LoVo (cell line): ENCODE measurements at places on chromosomes 5 and 9.
A peak's percentile ranks its signal among the peaks of the same experiment; 100 is the strongest.

GRCh38 chr5:138625134-138625533, 49.9 kb upstream of the HSPA9 start:
- DNase-seq, result no peak

GRCh38 chr5:155082401-155082800, 68.8 kb downstream of the KIF4B start:
- DNase-seq, result no peak

DNA sequence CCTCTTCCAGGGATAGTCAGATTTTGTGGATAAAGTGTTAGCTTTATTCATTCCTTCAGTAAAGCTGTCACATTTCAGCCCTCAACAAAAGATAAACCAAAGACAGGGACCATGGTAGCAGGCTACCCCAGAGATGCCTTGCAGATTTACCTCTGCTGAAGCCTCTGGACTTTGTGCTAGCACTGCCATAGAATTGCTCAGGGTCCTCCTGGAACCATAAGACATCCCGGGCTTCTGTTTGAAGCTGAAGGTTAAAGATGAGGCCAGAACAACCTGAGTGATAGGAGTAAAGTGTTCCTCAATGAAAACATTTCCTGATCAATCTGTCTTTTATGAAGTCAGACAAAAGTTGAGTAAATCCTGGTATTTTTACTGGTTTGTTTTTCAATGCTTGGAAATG, 57.5 kb upstream of the ARL15 start:
- no peak for DNase-seq

DNA sequence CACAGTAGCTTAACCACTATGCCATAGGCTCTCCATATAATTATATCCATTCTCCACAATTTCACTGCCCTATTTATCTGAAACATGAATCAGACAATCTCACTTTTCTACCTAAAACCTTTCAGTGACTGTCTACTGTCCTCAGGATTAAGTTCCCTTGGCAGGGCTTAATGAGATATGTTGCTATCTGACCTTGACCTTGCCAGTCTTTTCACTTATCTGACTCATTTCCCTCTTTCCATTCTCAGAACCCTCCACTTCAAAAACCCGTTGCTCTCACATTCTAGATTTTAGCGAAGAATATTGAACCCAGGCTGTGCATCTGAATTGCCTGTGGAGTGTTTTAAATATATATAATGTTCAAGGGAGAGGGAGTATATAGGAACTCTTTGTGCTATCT, 452.1 kb upstream of the MPDZ start:
- no peak for DNase-seq

- no peak for DNase-seq
Measured at GRCh38 chr9:111161015-111161415, 122.7 kb upstream of the LPAR1 start.

GRCh38 chr5:58326022-58326421, 133.9 kb downstream of the PLK2 start:
- DNase-seq, result no peak

GRCh38 chr9:11235061-11235460, 622.3 kb upstream of the PTPRD start:
- DNase-seq, result no peak

- peak; percentile 80 for DNase-seq
Measured at GRCh38 chr5:145975361-145976066, 39.1 kb downstream of the SH3RF2 start.
